ENCODE measurements at places on chromosomes 11 and 22.

DNA sequence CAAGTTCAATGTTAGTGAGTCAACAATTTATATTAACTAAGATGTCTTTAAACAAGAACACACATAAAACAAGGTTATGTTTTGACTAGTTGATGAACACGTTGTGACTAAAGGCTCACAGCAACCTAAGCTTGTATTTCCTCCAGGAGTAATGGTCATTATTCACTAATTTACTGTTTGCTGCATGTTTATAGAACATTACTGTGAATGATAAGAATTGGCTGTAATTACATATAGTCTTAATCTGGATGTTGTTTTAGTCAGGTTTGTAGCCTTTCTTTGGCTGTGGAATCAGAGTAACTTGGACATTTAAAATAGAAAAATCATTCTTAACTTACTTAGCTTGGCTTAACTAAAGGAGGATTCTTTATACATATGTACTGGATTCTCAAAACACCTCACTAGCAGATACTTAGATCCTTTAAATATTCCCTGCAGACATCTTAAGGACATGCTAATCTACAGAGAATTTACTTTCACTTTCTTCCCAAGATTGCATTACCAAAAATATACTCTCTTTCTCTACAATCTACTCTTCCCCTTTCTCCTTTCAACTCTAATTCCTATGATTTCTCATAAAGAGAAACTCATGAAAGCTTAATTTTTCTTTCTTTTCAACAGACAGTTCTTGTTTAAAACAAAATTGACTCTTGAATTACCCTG lies 319.7 kb upstream of the CTSC start:
- DNase-seq = no peak

DNA sequence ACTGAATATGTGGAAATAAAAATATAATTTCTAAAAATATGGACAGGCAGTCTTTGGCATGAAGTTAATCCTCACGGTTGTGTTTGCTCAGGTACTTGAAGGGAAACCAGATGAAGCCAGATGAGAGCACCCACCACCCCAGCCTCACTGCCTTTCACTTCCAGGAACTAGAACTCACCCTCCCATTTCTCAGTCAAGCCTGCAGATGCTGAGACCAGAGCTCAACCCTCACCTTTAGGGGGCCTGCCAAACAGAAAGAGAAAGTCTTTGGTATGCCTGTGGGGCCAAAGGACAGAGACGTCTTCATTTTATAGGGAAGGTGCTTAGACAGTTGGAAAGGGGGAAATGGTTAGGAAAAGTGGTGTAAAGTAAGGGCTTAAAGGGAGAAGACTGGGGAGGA lies 252.8 kb upstream of the PLET1 start:
- no peak for DNase-seq

- DNase-seq = peak; percentile 23
These were observed 17.3 kb downstream of the RPUSD4 start for GRCh38 chr11:126194121-126194543.

DNA sequence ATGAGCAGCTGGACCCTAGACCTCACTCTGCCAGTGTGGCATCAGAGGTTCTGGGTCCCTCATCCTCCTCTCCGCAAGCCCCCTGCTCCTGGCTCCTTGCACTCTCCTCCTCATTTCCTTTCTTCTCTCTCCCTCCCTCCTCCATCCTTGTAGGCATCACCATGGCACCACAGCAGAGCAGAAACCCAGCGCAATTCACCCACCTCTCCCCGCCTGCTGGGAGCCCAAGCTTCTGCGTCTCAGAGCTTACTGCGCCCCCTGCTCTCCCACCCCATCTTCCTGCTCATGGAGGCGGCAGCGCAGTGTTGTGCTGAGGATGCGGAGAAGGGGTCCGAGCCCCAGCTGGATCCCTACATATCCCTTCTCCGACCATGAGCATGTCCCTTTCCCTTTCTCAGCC lies 1.7 kb downstream of the CHRM1 start:
- DNase-seq = no peak

- DNase-seq = peak; percentile 30
These were observed 2.2 kb upstream of the RPS19BP1 start for GRCh38 chr22:39534591-39535356.

DNA sequence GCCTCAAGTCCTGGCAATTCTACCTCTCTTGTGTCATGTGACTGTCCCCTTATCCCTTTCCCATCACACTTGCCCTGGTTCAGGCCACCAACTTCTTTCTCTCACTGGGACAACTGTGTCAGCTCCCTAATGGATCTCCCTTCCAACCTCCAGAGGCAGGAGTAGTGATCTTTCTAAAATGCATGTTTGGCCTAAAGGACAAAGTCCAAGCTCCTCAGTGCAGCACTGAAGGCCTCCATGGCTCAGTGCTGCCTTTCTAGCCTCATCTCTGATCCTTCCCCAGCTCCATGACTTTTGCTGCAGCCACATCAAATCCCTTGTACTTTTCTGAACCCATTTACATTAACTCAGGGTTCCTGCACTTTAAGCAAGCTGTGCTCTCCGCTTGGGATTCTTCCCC lies 80.8 kb downstream of the CSNK2A3 start:
- no peak for DNase-seq

- no peak for DNase-seq
These were observed 33.9 kb downstream of the ALX4 start for GRCh38 chr11:44275961-44276550.

GRCh38 chr11:2557381-2557780 lies 112.6 kb downstream of the KCNQ1 start:
- no peak for DNase-seq

- no peak for DNase-seq
These were observed 51.6 kb upstream of the TCF20 start for GRCh38 chr22:42321908-42322561.

GRCh38 chr11:45451766-45452440 lies 165.8 kb upstream of the SYT13 start:
- DNase-seq = no peak

DNA sequence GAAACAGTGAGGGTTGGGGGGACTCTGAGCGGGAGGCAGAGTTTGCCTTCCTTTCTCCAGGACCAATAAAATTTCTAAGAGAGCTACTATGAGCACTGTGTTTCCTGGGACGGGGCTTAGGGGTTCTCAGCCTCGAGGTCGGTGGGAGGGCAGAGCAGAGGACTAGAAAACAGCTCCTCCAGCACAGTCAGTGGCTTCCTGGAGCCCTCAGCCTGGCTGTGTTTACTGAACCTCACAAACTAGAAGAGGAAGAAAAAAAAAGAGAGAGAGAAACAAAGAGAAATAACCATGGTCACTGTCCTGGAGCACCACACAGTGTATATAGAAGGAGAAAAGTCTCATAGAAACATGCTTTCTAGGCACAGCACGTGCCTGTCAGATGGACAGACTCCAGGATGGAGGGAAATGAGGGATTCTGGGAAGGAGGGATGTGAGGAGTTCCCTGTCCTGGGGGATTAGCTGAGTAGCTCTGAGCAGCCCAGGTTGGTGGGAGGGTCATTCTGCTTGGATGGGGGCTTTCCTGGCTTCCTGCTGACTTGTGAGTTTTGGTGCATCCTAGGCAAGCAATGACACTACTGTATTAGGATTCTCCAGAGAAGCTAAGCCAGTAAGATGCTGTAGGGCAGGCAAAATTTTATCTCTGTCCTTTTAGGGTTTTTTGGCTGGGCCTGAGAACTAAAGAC lies 3.1 kb downstream of the GSTP1 start:
- DNase-seq = no peak

GRCh38 chr22:26828311-26828710 lies 170.9 kb downstream of the MIAT start:
- no peak for DNase-seq

- DNase-seq = no peak
These were observed 1.9 kb downstream of the PATZ1 start for GRCh38 chr22:31344256-31344577.

GRCh38 chr11:122359081-122359571 lies 243.1 kb upstream of the BLID start:
- no peak for DNase-seq

DNA sequence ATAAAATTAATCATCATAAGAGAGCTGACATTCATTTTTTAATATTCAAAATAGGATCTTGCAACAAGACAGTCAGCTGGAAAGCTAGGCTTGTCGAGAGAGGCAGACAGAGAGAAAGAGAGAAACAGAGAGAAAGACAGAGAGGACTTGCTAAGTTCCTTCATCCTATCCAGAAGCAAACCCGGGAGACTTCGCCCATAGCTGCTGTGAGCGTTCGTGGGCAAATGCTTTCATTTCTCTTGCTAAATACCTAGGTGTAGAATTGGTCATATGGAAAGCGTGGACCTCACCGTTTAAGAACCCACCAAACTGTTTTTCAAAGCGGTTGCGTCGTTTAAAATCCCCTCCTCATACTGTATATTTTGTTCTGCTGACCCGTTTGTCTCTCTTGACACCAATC lies 25.3 kb upstream of the KRTAP5-6 start:
- no peak for DNase-seq

DNA sequence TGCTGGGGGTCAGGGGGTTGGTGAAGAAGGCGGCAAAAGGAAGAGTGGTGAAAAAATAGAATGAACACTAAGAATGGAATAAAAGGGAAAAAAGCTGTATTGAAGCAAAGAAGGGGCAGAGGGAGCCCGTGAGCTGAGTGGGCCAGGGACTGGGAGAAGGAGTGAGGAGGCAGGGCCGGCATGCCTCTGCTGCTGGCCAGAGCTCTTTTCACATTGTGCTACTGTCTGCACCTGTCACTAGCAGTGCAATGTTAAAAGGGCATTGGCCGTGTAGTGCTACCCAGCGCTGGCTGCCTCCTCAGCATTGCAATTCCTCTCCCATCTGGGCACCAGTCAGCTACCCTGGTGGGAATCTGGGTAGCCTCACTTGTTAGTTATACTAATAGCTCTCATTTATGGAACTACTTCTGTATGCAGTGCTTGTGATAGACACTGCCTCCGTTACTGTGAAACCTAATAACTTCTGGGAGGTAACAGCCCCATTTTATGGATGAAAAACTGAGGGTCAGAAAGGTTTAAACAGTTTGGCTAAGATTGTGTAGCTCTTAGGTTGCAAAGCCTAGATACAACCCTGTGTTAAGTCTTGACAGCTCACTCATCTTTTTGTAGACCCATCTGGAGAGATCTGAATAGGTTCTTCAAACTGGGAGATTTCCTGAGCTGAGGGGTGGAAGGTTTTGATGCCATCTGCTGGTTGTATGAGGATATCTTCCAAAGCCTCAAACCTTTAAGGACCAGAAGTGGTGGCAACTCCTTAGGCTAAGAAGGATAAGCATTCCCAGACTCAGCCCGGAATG lies 8.5 kb downstream of the YPEL4 start:
- DNase-seq = no peak

DNA sequence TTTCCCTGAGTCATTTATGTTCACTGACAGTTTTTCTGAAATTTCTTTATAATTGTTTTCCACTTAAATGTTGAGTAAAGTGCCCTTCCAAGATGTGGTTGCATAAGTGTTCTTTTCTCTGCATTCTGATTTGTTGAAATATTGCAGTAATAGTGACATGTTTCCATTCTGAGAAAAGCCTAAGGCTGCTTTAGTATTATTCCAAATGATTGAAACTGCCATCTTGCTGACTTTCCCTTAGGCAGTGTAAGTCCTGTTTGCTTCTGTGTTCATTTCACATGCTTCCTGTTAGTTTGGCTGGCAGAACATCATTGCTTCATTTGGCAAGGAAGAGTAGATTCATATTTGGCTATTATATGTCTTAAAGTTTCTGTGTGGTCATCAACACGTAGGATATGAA lies 146.5 kb downstream of the ELP4 start:
- no peak for DNase-seq

- DNase-seq = no peak
These were observed 42.5 kb downstream of the MCM5 start for GRCh38 chr22:35442471-35442870.

DNA sequence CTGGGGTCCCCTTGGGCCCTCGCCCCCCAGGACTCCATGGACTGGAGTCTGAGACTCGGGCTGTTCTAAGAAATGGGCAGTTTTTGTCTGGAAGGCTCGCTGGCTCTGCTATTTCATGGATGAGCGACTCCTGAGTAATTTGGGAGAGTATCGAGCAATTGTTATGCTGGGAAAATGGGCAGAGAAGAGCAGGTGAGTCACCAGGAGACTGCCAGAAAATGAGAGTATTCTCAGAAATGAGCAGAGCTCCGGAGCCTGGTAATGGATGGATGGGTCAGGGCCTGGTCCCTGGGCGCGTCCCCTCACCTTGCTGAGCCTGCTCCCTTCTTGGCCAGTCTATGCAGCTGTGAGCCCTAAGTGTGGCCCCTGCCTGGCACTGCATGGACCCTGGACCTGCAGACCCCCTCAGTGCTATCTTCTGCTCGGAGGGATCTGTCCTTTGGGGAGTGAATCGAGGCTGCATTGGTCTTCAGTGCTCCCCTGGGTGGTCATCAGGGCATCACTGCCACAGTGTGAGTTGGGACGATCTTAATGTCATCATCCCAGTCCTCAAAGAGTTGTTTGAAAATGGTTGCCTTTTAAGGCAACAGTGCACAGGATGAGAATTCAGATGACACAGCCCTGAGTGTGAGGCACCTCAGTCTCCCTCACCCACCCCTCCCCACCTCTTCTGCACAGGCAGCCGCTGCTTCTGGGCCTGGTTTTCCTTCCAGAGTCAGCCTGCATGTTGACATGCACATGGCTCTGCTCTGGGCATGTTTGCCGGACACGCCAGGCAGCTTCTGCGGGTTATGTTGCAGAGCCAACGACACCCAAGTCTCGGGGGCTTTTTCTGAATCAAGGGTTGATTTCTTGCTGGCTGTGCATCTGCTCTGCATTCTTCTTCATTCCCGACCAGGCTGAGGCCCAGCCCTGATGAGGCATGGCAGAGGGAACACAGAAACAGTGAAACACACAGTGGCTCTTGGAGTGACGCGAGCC lies 519.0 kb downstream of the TBC1D22A start:
- DNase-seq = no peak

DNA sequence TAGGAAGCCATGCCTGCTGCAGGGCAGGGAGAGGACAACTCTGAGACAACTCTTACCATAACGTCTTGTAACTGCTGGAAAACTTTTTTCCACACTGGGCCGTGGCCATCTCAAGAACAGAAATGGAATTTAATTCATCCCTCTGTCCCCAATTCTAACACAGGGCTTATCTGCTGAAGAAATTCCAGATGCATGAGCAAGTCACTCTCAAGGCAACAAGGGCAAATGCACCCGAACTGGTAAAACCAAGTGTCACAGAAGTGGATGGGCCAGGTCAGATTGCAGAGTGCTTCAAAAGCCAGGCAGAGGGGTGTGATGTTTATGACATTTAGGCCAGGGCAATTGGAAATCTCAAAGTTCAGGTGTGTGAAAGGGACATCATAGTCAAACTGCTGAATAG lies 7.4 kb downstream of the SMPD1 start:
- no peak for DNase-seq

- DNase-seq = no peak
These were observed 1074.3 kb downstream of the BRD1 start for GRCh38 chr22:48753381-48753730.

- no peak for DNase-seq
These were observed 1.8 kb upstream of the PRG2 start for GRCh38 chr11:57392066-57392762.

- DNase-seq = no peak
These were observed 12.1 kb upstream of the CHRM1 start for GRCh38 chr11:62933285-62933684.

GRCh38 chr11:21295508-21295907 lies 626.1 kb downstream of the NELL1 start:
- DNase-seq = no peak

GRCh38 chr22:40635940-40636379 lies 559 bp downstream of the MRTFA start:
- DNase-seq = no peak

- DNase-seq = no peak
These were observed 54.1 kb upstream of the WNT7B start for GRCh38 chr22:46031066-46031465.

GRCh38 chr11:11414996-11415395 lies 61.9 kb upstream of the CSNK2A3 start:
- DNase-seq = no peak

- no peak for DNase-seq
These were observed 46.6 kb downstream of the KCNQ1OT1 start for GRCh38 chr11:2653198-2653551.

- DNase-seq = no peak
These were observed 101.6 kb upstream of the B3GAT1 start for GRCh38 chr11:134513585-134514120.

Measured in NCI-H774 (cell line).